ENCODE measurements at places on chromosomes 7 and 10. TPM values are rescaled to one million over a fixed set of nuclear protein-coding genes. Genes with fewer than 3 reads are reported as not detected.

MYL7 gene
- total RNA-seq = not detected

ENO4 gene
- not detected for total RNA-seq

IFIT3 gene
- total RNA-seq = 14.7 TPM

ZP3 gene
- 0.54 TPM for total RNA-seq

CHAT gene
- not detected for total RNA-seq

MACC1 gene
- 0.18 TPM for total RNA-seq

MDFIC gene
- total RNA-seq = 25.1 TPM

LIMK1 gene
- 19.4 TPM for total RNA-seq

DRGX gene
- total RNA-seq = not detected

NPTX2 gene
- 88.5 TPM for total RNA-seq

COA1 gene
- total RNA-seq = 26.1 TPM

ENKUR gene
- not detected for total RNA-seq

MEIG1 gene
- not detected for total RNA-seq

ZFAND2A gene
- 34.8 TPM for total RNA-seq

TBC1D12 gene
- total RNA-seq = 5.1 TPM

ELFN1 gene
- 0.65 TPM for total RNA-seq

HELLS gene
- total RNA-seq = 7.8 TPM

ZNF37A gene
- total RNA-seq = 6.7 TPM

GRIFIN gene
- total RNA-seq = not detected

MYPN gene
- total RNA-seq = not detected

PRSS37 gene
- not detected for total RNA-seq

ZDHHC4 gene
- 43.7 TPM for total RNA-seq

NPC1L1 gene
- total RNA-seq = 0.18 TPM

TRUB1 gene
- 19.3 TPM for total RNA-seq

CPXM2 gene
- total RNA-seq = 2.1 TPM

NPFFR1 gene
- total RNA-seq = not detected

HMX2 gene
- not detected for total RNA-seq

DPCD gene
- total RNA-seq = 45.8 TPM

FAM25G gene
- total RNA-seq = not detected

ZNF425 gene
- total RNA-seq = 4.1 TPM

TAS2R41 gene
- not detected for total RNA-seq

TWIST1 gene
- 13.5 TPM for total RNA-seq

VWDE gene
- total RNA-seq = not detected

CPEB3 gene
- total RNA-seq = 0.65 TPM

TMEM196 gene
- total RNA-seq = not detected

BMPR1A gene
- 22.5 TPM for total RNA-seq

OPN4 gene
- total RNA-seq = not detected

NRAP gene
- total RNA-seq = not detected

CLEC2L gene
- not detected for total RNA-seq

SRGN gene
- 715 TPM for total RNA-seq

C10orf71 gene
- total RNA-seq = not detected

KLHDC10 gene
- 13.4 TPM for total RNA-seq

FAM131B gene
- 0.97 TPM for total RNA-seq

TUBB8 gene
- total RNA-seq = not detected

KDM7A gene
- total RNA-seq = 3.7 TPM

CTNNA3 gene
- total RNA-seq = not detected

OPALIN gene
- total RNA-seq = not detected

ZNF511 gene
- 27.1 TPM for total RNA-seq

LOXL4 gene
- total RNA-seq = 9.1 TPM

SPDYE2 gene
- not detected for total RNA-seq

Measured in cardiac atrium fibroblast (primary cell).